Lower lobe of right lung (tissue), 2 donors: ENCODE measurements at places on chromosomes 7 and 10. TPM values are rescaled to one million over a fixed set of nuclear protein-coding genes. Genes with fewer than 3 reads are reported as not detected.
A peak's percentile ranks its signal among the peaks of the same experiment; 100 is the strongest.

The SPDYE11 gene
- total RNA-seq = not detected

The ZNF365 gene
- 1.2 TPM for total RNA-seq

DNA sequence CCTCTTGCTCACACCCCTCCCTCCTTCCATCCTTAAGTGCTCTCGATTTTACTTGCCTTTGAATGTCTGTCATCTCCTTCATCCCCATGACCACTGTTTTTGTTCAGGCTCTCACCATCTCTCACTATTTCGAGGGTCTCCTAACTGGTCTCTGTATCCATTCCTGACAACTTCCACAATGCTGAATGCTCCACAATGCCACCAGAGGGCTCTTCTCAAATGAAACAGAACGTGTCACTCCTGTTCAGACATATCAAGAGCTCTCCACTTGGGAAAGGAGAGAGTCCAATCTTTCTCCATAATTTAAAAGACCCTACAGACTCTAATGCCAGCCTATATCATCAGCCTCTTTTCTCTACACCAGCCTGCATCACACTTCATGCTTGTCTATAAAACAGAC, 9.0 kb upstream of the SLC13A1 start:
- H3K27ac ChIP-seq = no peak overlapping the region
- no peaks in the 10 kb centered on the region for H3K27me3 ChIP-seq
- no peaks in the 10 kb centered on the region for H3K36me3 ChIP-seq
- no peaks in the 10 kb centered on the region for H3K4me1 ChIP-seq
- DNase-seq = no peak
- H3K4me3 ChIP-seq = no peak overlapping the region

DNA sequence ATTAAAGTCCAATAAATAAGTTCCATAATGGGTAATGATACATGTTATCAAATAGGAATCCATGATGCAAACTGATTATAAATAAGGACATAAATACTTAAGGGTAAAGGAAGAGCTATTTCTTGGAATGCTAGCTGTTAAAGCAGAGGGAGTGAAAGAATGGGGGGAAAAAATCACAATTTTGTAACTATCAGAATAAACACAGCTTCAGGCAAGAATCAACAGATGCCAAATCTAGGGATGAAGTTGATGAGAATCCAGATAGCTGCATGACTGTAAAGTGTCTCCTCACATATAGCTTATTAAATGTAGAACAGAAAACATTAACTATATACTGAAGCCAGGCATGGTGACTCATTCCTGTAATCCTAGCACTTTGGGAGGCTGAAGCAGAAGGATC, 4.9 kb downstream of the IPMK start:
- H3K36me3 ChIP-seq = no peaks in the 10 kb centered on the region
- DNase-seq = no peak
- no peak overlapping the region for H3K4me3 ChIP-seq
- no peak overlapping the region for H3K27ac ChIP-seq
- peaks cover 21% of the 10 kb centered on the region for H3K4me1 ChIP-seq

DNA sequence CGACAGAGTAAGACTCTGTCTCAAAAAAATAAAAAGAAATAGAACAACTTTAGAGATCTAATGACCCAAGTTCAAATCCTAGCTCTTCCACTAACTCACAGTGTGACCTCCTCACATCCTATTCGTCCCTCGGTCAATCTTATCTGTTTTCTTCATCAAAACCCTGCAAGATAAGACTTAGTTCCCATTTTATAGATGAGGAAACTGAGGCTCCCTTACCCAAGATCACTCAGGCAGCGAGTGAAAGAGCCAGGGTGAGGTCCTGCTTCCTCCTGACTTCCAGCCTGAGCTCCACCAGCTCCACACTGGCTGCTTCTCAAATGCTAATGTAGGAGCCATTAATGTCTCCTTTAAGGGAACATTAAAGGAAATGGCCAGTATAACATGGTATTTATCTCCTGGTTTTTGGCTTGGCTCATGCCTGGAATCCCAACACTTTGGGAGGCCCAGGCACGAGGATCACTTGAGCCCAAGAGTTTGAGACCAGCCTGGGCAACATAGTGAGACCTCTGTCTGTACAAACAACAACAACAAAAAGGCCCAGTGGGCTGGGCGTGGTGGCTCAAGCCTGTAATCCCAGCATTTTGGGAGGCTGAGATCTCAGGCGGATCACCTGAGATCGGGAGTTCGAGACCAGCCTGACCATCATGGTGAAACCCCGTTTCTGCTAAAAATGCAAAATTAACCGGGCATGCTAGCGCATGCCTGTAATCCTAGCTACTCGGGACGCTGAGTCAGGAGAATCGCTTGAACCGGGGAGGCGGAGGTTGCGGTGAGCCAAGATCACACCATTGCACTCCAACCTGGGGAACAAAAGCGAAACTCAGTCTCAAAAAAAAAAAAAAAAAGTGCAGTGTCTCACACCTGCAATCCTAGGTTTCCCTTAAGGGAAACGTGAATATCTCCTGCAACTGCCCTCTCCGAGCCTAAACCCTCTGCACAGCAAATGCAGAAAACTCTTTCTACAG, 3.4 kb upstream of the RHBDD2 start:
- no peaks in the 10 kb centered on the region for H3K27me3 ChIP-seq
- H3K4me3 ChIP-seq = no peak overlapping the region
- peaks cover 34% of the 10 kb centered on the region for H3K4me1 ChIP-seq
- DNase-seq = no peak
- peaks cover 2% of the 10 kb centered on the region for H3K36me3 ChIP-seq

DNA sequence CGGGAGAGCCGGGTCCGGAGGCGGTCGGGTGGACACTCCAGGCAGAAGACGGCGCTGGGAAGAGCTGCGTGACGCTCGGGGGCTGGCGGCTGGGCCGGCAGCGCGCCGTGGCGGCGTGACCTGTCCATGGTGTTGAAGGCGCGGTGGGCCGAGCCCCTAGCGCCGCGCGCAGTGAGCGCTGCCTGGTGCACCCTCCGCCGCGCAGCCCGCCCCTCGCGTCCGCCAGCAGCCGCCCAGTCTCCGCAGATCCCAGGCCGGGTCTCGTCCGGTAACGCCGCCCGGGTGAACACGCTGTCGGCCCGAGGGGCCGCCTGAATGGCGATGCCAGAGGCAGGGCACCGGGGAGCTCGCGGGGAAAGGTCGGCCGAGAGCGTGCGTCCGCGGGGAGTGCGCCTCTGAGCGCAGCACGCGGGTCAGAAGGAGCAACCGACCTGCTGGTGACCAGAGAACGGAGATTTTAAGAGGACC, 657 bp upstream of the TMEM178B start:
- H3K27ac ChIP-seq = no peak overlapping the region
- H3K27me3 ChIP-seq = peaks cover 79% of the 10 kb centered on the region
- peaks cover 35% of the 10 kb centered on the region for H3K4me1 ChIP-seq
- H3K36me3 ChIP-seq = no peaks in the 10 kb centered on the region
- peak overlapping the region; percentile 55 for H3K4me3 ChIP-seq

DNA sequence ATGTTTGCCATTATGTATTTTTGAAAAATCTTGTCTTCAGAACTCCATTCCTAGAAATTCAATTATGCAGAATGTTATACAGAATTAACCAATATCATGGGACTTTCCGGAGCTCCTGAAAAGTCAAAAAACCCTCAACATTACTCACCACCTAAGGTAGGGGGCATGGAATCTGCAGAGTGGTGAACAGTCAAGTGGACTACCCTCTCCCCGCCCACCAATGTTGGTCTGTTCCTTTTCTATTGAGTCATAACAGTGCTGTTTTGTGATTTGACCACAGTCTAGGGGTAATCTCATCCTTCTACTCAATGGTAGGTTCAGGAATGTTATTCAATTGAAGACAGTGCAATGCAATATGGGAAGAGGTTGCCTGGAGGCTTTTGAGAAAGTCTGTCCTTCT, 130.5 kb upstream of the HABP2 start:
- no peak overlapping the region for H3K27ac ChIP-seq
- H3K4me3 ChIP-seq = no peak overlapping the region
- H3K36me3 ChIP-seq = no peaks in the 10 kb centered on the region
- no peak for DNase-seq
- H3K4me1 ChIP-seq = peaks cover 11% of the 10 kb centered on the region
